Activated T-cell treated with anti-CD3 and anti-CD28 coated beads, Interleukin-2, amount 50 U/mL, for 48 hours (primary cell): ENCODE measurements at places on chromosomes 5 and 9.
A peak's percentile ranks its signal among the peaks of the same experiment; 100 is the strongest.

- DNase-seq: no peak
Observed at GRCh38 chr9:97794666-97795065, 58.4 kb upstream of the FOXE1 start.

DNA sequence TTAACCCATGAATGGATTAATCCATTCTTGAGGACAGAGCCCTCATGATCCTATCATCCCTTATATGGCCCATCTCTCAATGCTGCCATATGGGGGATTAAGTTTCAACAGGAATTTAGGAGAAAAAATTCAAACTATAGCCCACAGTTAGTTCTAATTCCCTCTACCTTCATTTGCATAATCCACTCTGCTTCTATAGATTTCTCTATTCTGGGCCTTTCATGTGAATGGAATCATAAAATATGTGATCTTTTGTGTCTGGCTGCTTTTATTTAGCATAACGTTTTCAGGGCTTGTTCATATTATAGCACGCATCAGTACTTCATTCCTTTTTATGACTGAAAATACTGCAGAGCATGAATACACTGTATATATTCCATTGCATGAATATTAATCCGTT, 55.4 kb downstream of the CTSL start:
- DNase-seq: no peak

- DNase-seq: no peak
Observed at GRCh38 chr9:98275159-98275558, 19.7 kb upstream of the TBC1D2 start.

- DNase-seq: no peak
Observed at GRCh38 chr5:98865690-98866089, 63.1 kb downstream of the CHD1 start.

- no peak for DNase-seq
Observed at GRCh38 chr9:132783006-132783405, 95.1 kb downstream of the AK8 start.

GRCh38 chr9:75539523-75539922, 350.9 kb upstream of the PCSK5 start:
- DNase-seq: no peak

DNA sequence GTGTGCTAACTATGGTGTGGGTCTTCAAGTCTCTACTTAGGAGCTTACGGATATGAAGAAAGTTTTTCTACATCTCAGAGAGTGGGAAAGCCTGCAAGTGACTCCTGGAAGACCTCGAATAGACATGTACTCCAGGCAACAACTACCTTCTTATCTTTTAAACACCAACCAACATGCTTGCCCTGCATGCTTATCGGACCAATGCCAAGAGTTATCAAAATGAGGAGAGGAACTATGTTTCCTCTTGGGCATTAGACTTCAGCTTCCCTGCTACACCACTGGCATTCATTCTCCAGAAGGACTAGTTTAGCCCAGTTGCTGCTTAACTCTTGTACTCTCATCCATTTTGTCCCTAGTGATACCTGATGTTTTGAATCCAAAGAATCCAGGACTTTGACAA, 74.7 kb upstream of the MAN2A1 start:
- no peak for DNase-seq

DNA sequence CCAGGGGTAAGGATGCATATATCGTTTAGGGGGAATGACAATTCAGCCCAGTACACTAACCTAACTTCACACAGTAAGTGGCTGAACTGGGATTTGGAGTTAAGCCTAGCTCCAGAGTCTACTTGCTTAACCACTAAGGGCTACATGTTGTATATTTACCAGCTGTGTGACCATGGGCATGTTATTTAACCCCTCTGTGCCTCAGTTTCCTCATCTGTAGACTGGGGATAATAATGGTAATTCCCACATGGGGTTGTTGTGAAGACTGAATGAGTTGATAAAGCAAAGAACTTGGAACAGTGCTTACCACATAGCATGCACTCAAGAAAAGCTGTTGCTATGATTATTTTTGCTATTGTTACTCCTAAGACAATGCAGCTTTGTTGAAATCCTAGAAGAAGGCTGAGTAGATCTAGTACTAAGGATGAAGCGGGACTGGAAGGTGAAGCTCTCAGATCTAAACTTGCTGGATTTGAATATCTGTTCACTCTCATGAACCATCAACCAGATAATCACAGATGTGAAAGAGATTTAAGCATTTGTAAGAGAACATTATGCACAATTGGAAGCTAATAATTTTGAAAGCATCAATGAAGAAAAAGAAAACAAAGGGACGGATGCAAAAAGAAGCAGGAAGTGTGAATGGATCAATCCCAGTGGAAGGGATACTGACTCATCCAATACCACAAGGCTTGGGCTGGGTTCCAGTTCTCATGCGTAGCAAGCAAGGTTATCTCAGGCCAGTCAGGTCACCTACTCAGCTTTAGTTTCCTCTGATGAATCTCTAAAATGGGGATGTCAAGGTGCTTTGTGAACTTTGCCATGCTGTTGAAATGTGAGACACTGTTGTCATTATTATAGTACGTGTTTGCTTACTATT, 78.5 kb upstream of the TBC1D2 start:
- DNase-seq: no peak

DNA sequence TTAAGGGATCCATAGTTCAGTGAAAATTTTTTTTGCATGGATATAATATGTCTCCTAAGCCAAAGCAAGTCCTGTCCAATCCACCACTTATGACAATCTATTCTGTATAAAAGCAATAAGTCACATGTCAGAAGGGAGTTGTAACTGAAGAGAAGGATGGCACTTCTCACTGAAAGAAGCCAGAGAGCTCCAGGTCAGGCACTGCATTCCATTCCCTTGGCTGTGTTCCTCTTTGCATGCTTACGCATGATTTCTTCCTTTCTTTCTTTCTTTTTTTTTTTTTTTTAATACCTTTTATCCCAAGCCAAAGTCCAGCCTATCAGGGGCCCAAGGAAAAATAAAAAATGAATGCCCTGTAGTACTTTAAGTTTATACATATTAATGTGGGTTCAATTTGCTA, 39.8 kb downstream of the MAMDC2 start:
- no peak for DNase-seq

DNA sequence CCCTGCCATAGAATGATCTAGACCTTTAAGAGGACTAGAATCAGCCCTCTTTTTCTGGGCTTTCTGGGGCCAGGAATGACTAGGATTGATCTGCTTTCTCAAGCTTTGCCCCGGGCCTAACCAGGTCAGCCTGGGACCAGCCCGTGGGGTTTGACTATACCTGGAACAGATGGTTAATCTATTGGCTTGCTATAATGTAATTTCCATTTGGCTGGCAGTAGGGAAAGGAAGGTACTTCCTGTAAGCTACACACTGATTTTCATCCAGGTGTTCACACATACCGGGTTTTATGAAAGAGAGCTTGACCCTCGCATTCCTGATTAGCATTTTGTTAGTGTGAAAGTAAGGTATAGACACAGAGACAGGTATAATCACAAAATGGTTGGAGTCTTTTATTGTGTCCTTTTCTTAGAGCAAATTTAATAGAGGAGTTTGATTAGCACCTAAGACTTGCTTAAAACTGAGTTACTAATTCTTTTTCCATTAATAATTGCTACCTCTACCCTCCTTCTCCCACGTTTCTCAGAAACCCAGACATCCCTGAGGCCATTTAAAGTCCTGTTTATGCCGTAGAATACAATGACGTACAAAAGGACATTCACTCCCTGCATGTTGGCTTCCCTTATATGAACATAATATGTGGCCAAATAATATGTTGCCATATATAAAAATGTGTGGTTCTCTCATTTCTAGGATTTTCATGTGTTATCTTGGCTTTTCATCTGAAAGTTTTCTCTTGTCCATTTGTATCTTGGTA, 17.3 kb downstream of the LNPEP start:
- no peak for DNase-seq

- DNase-seq: no peak
Observed at GRCh38 chr5:140005145-140005591, 37.9 kb downstream of the NRG2 start.

DNA sequence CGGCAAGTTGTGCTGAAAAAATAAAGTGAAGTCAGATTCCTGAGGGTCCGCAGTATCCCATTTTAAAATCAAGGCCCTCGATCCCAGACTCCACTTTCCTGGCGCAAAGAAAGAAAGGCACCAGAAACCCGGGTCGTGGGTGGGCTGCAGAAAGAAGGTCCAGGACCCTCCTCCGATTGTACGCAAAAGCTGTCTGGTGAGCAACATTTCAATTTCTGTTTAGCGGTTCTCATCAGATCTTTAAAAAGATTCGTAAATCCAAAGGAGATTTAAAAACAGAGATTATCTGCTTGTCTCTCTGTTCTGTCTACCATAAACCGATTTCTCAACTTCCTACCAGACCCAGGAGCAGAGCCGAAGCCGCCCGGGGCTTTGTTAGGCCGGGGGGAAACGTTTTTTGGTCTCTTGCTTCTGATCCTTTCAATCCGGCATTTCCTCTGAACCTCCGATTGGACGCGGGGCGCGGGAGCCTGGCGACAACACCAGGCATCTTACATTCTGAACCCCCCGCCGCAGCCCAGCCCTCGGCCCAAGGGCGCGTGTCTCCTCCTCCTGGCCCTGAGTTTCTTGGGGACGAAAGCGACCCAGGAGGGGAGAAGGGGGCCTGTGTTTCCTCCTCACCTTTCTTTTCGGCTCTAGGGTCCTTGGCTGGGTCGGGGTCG, 746 bp downstream of the NKX2-5 start:
- DNase-seq: peak; percentile 35

DNA sequence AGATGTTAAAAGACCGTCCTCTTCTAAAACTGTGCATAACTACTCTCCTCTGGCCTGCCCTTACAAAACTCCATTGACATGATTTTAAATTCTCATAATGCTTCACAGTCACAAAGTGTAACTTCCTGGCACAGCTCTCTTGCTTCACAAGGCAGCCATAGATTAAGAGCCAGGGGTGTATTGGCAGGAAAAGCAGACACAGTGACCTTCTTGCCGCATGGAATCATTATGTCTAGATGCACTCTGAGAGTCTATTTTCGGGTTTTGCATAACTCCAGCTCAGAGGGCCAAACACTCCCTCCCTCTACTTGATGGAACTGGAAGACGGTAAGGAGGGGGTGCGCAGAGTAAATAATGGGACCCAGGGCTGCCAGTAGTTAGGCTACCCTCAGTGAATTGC, 110.1 kb downstream of the MARCHF3 start:
- no peak for DNase-seq

DNA sequence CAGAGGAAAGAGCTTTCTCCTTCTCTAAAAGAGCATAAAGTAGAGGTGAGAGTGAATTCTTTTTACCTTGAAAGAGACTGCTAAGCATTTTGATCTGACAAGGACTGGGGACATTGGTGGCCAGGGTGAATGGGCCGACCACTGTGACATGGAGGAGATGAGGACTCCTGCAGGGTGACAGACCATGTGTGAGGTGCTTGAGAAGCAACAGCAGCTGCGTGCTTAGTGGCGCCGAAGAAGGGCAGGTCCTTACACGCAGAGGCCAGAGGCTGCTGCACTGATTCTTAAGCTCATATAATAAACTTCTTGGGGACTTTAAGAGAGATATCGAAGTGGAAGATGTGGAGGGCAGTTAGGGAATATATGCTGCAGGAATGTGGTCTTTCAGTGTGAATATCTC, 8.7 kb upstream of the JAKMIP2 start:
- no peak for DNase-seq

DNA sequence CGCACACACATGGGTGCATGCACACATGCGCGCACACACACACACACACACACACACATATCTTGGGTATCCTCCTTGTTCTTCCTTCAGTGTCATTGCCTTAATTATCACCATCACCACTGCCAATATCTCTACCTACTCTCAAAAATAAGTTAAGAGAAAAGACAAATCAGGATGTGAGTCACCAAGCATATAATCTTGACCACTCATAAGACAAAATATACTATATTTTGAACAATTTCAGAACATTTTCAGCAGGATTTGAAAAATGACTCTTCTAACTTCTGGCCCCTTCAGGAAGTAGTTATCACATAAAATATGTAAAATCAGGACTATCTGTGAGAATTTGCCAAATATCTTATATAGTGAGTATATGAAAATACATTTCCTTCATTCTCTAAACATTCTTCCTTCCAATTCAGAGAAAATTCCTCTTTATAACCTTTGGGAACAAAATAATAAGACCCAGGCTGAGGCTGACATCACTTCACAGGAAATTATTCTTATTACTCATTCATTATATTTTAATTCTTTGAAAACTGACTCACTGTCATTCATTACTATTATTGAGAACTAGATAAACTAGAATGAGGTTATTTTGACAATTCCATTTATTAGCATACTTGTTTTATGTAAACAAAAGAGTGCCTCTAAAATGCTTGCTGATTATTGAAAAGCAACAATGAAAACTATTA, 772.0 kb upstream of the ACO1 start:
- no peak for DNase-seq

DNA sequence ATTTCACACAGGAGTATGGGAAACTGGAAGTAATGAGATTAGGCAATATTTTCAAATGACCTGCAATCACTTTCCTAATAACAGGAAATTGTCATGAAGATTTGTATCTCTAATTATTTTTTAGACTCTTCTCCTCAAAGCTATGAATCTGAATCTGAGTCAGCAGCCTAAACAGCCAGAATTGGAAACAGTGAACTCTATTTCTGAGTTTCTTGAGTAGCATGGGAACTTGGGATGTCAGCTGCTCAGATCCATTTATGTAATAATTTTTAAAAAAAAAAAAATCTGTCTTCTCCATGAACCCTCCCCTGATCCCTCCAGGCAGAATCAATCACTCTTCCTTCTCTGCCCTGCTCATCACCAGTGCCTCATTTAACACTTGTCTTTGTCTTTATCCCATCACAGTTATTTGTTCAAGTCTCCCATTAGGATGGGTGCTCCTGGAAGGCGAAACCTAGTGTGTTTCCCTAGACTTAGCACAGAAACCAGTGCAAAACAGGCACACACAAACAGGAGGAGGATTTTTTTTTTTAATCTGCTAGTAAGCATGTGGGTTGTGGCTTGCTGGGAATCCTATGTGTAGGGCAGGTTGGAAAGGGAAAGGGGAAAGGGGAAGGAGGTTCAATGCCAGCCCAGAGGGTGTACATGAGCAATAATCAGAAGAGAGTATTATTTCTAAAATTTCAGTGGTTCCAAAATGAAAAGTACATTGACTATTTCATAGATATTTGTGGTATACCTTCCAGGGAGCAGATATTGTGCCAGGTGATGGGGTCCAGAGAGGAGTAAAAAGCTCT, 186.8 kb downstream of the TTLL11 start:
- DNase-seq: no peak
